ENCODE measurements at places on chromosomes 3 and 15.

DNA sequence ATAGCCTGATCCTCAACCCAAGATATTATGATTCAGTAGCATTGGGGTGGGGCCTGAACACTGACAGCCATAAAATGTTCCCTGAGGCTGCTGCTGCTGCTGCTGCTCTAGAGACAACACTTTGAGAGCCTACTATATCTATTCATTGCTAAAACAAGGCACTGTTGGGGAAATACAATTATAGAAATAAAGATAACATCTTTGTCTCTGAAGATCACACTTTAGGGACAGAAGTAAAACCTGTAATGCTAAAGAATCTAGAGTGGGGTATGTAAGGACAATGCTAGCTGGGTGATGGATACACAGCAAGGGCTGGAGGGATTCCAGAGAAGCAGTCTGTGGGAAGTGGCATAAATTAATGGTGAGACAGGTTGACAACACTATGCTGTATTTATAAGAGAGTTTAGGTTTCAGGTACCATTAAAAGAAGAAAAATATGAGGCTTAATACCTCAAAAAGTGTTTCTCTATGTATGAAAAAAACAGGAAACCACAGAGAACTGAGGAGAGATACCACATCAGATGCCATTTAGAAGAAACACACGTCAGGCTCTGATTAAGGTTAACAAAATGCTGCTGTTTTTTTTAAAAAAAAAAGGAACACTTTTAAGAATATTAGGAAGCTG is 115.9 kb downstream of the CBLB start:
- DNase-seq, result no peak
- H3K36me3 ChIP-seq, result no peaks in the 10 kb centered on the region
- H3K4me1 ChIP-seq, result no peaks in the 10 kb centered on the region
- no peak overlapping the region for H3K27ac ChIP-seq

DNA sequence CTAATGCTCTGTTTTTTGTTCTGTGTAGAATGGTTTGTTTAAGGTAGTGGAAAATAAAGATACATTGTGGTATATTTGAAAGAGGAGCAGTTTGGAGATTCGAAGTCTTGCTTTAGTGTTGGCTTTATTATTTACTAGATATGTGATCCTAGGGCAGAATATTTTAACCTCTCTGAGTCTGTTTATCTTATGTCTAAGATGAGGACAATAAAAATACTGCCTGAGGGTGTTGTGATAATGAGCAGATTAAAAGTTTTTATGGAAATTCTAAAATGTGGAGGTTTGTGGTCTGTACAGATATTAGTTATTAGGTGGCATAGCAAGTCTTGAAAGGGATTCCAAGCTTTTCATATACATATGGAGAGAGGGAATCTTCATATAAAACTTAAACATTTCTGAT is 15.0 kb downstream of the TCF12 start:
- no peak overlapping the region for H3K27ac ChIP-seq
- no peaks in the 10 kb centered on the region for H3K4me1 ChIP-seq
- no peaks in the 10 kb centered on the region for H3K27me3 ChIP-seq

GRCh38 chr15:44441095-44441501 is 13.7 kb downstream of the CTDSPL2 start:
- H3K27me3 ChIP-seq, result no peaks in the 10 kb centered on the region
- peaks cover 6% of the 10 kb centered on the region for H3K4me1 ChIP-seq
- no peak overlapping the region for H3K27ac ChIP-seq
- no peak overlapping the region for H3K4me3 ChIP-seq
- no peaks in the 10 kb centered on the region for H3K36me3 ChIP-seq

DNA sequence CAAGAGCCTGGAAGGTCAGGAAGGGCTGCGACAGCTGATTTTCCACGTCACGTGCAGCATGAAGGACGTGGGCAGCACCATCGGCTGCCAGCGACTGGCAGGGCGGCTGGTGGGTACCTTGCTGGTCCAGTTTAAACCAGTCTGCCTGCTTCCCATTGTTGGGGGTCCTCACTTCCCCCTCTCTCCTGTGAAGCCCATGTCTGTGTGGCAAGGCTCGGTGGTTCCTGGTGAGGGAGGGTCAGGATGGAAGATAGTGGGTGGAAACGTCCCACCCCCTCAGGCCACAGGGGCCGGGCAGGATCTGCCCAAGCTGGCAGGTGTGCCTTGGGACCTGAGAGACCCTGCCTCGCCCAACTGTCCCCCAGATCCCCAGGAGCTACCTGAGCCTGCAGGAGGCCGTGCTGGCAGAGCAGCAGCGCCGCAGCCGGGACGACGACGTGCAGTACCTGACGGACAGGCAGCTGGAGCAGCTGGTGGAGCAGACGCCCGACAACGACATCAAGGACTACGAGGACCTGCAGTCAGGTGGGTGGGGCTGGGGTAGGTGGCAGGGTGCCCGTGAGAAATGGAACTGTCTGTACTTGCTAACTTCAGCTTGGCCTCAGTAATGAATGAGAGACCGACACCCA is 108.2 kb downstream of the LRRK1 start:
- no peaks in the 10 kb centered on the region for H3K36me3 ChIP-seq
- H3K4me1 ChIP-seq, result no peaks in the 10 kb centered on the region
- H3K4me3 ChIP-seq, result no peak overlapping the region
- DNase-seq, result peak; percentile 46
- H3K27me3 ChIP-seq, result no peaks in the 10 kb centered on the region

DNA sequence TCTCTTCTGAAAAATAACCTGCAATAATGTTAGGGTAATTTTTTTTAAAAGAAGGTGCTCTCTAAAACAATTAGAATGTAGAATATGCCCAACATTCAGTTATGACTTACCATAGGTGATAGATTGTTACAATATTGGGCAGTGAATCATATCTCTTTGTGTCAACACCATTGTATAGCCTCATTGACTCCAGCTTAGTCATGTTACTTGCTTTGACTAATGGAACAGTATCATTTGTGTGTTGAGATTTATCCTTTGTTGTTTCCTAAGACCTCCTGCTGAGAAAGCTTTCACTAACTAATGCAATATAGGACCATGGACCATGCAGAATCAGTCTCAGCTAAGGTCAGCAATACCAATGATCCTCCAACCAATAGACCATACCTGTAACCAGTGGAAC is 1106.4 kb downstream of the SI start:
- H3K27me3 ChIP-seq, result no peaks in the 10 kb centered on the region
- no peaks in the 10 kb centered on the region for H3K4me1 ChIP-seq
- no peak overlapping the region for H3K4me3 ChIP-seq
- DNase-seq, result no peak
- H3K27ac ChIP-seq, result no peak overlapping the region
- H3K36me3 ChIP-seq, result no peaks in the 10 kb centered on the region

- no peak overlapping the region for H3K4me3 ChIP-seq
- H3K4me1 ChIP-seq, result no peaks in the 10 kb centered on the region
- DNase-seq, result no peak
- no peak overlapping the region for H3K27ac ChIP-seq
- no peaks in the 10 kb centered on the region for H3K27me3 ChIP-seq
These were observed 119.1 kb downstream of the SV2B start for GRCh38 chr15:91219206-91219605.

GRCh38 chr3:42503251-42503924 is 945 bp downstream of the VIPR1 start:
- no peaks in the 10 kb centered on the region for H3K4me1 ChIP-seq
- no peaks in the 10 kb centered on the region for H3K36me3 ChIP-seq
- peak overlapping the region; percentile 50 for H3K4me3 ChIP-seq

GRCh38 chr3:101900316-101900715 is 51.0 kb downstream of the NFKBIZ start:
- no peaks in the 10 kb centered on the region for H3K27me3 ChIP-seq
- H3K4me3 ChIP-seq, result no peak overlapping the region
- H3K27ac ChIP-seq, result no peak overlapping the region
- no peak for DNase-seq
- no peaks in the 10 kb centered on the region for H3K36me3 ChIP-seq

- no peak for DNase-seq
- no peaks in the 10 kb centered on the region for H3K4me1 ChIP-seq
- H3K27me3 ChIP-seq, result no peaks in the 10 kb centered on the region
- no peak overlapping the region for H3K27ac ChIP-seq
These were observed 278.8 kb upstream of the GADL1 start for GRCh38 chr3:31173118-31173718.

Measured in H1 (cell line).